ENCODE measurements at places on chromosomes 16 and 17.
A peak's percentile ranks its signal among the peaks of the same experiment; 100 is the strongest.

DNA sequence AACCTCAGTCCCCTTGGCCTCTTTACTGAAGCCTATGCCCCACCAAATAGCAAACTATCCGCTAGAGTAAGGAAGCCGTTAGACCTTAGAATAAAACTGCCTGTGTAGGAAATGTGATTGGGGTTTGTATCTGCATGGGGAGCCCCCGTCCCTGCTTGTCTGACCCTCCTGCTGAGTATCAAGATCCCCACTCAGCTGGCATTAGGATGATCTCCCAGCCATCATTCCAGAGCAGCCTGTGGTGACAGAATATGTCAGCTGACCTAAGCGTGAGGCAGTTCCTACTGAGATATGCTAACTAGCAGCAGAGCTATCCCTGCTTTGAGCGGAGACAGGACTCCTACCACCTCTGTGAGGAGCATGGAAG, 645 bp upstream of the GFOD2 start:
- peak; percentile 34 for DNase-seq

- DNase-seq = no peak
Observed at GRCh38 chr16:600781-601180, 10.9 kb downstream of the RAB40C start.

DNA sequence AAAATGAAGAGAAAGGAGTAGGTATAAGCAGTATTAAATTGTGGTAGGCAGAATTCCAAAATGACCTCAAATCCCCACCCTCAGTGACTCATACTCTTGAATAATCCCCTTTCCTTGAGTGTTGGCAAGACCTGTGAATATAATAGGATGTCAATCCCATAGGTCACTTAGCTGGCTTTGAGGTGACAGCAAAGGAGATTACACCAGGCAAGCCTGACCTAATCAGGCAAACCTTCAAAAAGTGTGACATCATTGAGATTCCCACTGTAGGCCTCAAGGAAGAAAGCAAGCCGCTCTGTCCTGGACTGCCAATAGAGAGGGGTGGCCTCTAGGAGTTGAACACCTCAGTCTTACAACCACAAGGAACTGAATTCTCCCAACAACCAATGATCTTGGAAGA, 535.2 kb downstream of the RBFOX1 start:
- no peak for DNase-seq

- no peak for DNase-seq
Observed at GRCh38 chr16:86277221-86277620, 233.1 kb upstream of the FOXF1 start.

DNA sequence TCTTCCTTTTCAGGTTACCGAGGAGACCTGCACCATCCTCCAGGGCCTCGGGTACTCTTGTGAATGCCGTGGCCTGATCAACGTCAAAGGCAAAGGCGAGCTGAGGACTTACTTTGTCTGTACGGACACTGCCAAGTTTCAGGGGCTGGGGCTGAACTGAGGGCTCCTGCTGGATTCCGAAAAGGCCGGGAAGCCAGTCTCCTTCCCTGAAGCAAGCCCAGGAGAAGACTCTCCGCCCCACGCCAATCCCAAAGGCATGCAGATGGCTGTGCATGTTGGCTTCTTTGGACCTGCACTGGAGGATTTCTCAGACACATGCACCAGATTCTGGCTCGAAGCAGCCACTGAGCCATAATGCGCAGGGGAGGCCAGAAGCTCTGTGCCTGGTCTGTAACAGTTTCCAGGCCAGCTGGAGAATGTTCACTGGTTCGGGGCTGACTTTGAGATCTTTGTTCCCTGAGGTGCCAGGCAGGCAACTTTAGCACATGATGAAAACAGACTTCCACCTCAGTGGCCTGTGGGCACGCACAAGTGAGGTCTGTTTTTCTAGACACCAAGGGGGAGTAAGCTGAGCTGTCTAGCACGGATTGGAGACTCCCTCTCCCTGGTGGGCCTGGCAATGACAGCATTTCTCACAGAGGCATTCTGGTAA, 49.1 kb downstream of the ADCY7 start:
- DNase-seq = no peak

- no peak for DNase-seq
Observed at GRCh38 chr17:51422634-51423033, 162.3 kb downstream of the UTP18 start.

DNA sequence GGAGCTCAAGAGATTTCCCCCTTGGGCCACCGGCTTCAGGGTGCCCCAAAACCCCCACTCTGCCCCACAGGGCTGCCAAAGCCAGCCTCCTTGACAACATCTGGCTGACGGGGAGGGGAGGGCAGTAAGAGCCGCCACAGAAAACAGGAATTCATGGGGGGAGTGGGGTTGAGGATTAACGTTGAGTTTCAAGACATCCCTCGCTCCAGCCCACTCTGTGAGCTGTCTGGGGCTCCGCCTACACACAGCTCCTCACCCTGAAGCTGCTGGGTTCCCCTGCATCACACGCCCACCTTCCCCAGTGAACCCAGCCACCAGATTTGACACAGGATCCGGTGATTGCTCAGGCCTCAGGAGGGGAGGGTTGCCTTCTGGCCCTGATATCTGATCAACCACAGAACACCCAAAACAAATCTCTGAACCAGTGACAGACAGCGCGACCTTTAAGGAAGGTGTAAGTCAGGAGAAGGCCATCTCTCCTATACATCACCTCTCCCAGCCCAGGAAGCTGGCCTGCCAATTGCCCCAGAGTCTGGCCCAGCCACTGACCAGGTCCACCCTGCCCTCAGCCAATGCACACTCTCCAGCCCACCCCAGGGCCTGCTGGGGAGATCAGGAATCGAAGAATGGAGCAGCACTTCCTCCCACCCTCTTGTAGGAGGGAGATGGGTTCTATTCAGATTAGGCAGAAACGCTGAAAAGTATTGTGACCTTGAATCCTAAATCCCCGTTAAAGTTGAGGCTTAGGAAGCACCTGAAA, 132.1 kb downstream of the CLEC16A start:
- DNase-seq = no peak

DNA sequence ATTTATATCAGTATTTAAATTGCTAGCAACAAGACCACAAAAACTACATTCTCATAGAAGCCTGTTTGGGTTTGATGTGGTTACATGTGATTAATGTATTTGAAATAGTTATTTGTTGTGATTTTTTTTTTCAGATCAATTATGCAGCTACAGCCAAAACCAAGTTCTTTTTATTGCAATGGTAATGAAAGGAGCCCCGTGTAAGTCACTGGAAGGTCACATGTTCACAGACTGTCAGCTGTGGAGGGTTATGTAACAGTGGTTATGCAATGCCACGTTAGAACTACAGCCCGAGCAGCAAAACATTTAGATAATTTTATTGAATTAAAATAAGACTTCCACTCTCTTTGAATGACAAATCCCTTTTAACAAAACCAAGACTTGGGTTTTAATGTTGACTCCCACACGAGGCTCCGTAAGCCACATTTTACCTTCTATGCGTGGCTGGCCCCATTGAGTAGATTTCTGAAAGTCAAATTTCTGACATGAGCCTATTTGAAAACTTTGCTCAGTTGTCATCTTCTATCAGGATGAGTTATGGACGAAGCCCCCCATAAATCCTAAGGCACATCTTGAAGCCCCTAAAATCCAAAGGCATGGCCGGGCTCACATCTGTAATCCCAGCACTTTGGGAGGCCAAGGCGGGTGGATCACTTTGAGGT, 41.8 kb upstream of the SEC14L1 start:
- peak; percentile 70 for DNase-seq
